HCT116 (cell line): ENCODE measurements at places on chromosomes 13 and 19. TPM values are rescaled to one million over a fixed set of nuclear protein-coding genes. Genes with fewer than 3 reads are reported as not detected.

Gene RTBDN
- total RNA-seq = 25.1 TPM

Gene IGFL2
- not detected for total RNA-seq

Gene SIGLEC12
- total RNA-seq = not detected

Gene DAPK3
- 54.8 TPM for total RNA-seq

Gene ATP1A3
- total RNA-seq = 34.7 TPM

Gene C19orf85
- 0.34 TPM for total RNA-seq
